NCI-H345 (cell line): ENCODE measurements at places on chromosomes 2 and 18.

DNA sequence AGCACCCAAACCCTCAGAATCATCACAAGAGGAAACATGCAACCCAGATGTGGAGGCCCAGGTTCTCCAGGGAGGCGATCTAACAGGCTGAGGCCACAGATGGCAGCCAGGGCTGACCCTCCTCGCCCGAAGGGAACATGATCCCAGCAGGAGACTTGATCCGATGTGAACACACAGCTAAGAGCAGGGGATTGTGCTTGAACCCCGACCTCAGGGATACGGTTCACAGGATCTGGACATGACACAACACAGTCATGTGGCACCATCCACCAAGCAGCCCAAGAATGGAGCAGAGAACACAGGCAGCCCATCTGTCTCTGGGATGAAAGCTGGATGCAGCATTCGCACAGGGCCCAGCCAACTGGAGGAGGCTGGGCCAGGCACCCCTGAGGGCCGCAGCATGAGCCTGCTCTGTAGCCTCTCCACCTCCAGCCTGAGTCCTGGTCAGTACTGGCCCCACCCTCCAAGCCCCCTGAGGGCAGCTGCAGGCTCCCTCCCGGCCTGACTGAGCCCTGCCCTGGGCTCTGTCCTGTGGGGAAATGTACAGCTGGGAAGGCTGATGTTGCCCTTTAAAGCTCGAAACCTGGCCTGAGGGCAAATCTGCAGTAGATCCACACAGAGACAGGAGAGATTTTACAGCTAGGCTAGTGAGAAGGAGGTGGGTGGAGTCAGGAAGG lies 39.0 kb downstream of the AQP12A start:
- no peak for DNase-seq

DNA sequence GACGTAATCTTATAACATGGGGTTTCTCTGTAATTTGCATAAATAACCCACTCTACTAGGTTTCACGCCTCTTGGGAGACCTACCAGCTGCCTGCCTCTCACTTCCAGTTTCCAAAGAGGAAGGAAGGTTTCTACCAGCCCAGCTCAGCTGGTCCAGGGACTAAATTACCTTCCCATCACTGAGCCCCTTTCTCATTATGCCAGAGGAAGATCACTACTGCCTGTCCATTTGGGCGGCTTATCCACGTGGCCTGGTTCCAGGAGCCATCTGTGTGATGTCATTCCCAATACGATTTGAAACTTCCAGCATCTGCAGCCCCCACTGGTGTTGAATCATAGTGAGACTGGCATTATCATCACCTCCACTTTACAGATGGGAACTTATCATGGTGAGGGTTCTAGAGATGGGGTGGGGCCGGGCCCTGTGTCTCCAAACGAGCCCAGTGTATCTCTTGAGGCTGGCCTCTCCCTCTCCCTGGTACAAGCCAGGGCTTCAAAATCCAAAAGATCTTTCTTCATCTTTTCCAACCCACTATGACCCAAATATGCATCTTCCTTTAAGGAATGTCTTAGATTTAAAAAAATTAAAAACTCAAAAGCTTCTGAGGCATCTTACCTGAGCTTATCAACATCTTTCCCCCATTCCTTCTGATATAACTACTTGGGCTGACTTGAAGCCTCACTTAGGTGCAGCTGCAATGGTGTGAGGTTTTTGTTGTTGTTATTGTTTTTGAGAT lies 140.8 kb downstream of the DDX1 start:
- DNase-seq: no peak

GRCh38 chr2:138757384-138757783 lies 22.8 kb downstream of the NXPH2 start:
- no peak for DNase-seq

DNA sequence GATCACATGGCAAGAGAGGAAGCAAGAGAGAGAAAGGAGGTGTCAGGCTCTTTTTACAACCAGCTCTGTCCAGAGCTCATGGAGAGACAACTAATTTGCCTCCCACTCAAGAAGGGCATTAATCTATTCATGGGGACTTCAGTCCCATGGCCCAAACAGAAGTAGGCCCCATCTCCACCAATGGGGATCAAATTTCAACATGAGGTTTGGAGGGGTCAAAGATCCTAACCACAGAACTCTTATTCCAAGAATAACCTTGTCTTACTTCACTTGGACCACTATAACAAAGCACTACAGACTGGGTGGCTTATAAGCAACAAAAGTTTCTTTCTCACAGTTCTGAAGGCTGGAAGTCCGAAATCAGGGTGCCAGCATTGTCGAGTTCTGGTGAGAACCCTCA lies 31.8 kb downstream of the GRB14 start:
- no peak for DNase-seq

DNA sequence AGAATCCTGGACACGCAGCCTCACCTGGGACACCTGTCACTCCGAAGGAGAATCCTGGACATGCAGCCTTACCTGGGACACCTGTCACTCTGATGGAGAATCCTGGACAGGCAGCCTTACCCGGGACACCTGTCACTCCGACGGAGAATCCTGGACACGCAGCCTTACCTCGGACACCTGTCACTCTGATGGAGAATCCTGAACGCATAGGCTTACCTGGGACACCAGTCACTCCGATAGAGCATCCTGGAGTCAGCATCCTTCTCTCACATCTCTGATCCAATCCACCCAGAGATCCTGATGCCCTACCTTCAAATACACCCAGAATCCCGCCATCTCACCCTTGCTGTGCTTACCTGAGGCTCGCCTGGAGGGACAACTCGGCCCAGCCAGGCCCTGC lies 154.9 kb downstream of the NDUFA10 start:
- no peak for DNase-seq

GRCh38 chr2:221635949-221636348 lies 63.8 kb upstream of the EPHA4 start:
- DNase-seq: no peak

GRCh38 chr2:239378918-239379640 lies 21.7 kb downstream of the HDAC4 start:
- no peak for DNase-seq

- no peak for DNase-seq
These were observed 11.9 kb upstream of the NMUR1 start for GRCh38 chr2:231542136-231542535.

DNA sequence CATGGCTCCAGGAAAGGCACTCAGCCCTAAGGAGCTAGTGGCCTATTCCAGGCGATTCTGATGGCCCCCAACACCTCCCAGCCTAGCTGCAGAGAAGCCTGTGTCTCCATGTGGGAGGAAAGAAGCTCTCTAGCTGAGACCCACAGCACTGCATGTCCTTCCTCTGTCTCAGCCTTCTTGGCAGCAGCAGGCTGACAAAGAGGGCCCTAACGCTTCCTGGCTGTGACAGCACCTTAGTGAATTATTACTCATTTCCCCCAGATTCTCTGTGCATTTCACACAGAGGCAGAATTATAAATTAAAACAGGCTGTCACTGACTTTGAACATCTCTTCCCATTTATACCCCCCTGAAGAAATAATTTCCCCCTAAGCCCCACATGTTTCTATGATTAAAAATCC lies 206.8 kb downstream of the CLIP4 start:
- no peak for DNase-seq

GRCh38 chr2:41920812-41921211 lies 127.0 kb upstream of the PKDCC start:
- DNase-seq: no peak

GRCh38 chr2:172048508-172049503 lies 36.5 kb upstream of the DLX1 start:
- no peak for DNase-seq

- no peak for DNase-seq
These were observed 295.3 kb upstream of the COL3A1 start for GRCh38 chr2:188678882-188679281.

GRCh38 chr2:32865399-32866068 lies 81.2 kb upstream of the LTBP1 start:
- DNase-seq: no peak

DNA sequence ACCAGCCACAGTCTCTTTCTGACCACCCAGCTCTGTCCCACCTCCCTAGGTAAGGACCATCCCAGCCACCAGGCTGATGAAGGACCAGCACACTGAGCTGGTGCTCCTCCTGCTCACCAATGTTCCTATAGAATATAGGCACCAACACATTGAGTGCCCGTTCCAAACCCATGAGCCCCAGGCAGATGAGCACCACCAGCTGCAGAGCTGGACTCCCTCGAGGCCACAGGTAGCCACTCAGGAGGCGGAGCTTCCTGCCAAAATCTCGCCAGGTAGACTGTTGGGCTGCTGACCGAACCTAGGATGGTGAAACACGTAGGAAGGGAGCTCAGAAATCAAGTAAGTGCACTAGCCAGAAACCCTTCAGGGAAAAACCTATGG lies 2.2 kb downstream of the ABCB6 start:
- DNase-seq: no peak

DNA sequence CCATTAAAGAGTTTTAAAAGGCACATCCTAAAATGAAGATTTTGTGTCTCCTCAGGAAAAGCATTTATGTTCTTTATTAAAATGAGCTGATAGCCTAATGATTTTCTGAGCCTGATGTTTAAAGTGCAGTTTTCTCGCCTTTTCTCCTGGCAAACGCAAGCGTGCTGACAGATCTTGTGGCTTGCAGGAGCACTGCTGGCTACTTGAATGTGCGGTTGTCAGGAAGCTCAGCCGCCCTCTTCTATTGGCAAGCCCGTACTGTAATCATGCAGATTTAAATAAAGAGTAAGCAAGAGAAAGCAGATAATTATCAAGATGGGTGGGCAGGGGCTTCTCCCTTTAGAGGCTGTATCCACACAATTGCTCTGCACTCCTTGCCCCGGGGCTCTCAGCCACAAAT lies 139.5 kb upstream of the SPHKAP start:
- DNase-seq: no peak

GRCh38 chr2:222669353-222669752 lies 2.1 kb upstream of the MOGAT1 start:
- no peak for DNase-seq

DNA sequence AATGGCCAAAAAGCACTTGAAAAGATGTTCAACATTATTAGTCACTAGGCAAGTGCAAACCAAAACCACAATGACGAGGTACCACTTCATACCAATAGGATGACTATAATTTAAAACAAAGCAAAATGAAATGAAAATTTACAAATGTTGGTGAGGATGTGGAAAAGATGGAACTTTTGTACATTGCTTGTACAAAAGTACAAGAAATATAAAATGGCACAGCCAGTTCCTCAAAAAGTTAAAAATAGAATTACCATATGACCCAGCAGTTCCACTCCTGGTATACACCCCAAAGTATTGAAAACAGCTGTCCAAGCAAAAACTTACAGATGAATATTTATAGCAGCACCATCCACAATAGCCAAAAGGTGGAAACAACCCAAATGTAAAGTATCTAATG lies 107.8 kb upstream of the XPO1 start:
- no peak for DNase-seq

DNA sequence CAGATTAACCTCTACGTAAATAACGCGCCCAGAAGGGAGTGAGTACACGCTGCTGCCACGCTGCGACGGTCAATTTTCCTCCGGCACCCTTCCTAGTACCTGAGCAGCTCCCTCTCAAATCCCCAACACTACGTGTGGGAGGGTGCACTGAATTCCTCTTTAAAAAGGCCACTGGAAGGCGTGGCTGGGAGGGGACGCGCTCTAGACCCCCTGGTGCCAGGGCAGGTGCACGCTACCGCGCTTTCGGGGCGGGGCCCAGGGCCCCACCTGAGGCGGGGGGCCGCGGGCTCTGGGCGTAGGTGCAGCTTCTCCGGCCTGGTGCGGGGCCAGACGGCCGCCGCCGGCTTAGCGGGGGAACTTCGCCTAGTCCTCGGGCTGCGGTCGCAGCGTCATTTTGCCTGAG lies 668 bp upstream of the ANKRD12 start:
- DNase-seq: peak; percentile 95

DNA sequence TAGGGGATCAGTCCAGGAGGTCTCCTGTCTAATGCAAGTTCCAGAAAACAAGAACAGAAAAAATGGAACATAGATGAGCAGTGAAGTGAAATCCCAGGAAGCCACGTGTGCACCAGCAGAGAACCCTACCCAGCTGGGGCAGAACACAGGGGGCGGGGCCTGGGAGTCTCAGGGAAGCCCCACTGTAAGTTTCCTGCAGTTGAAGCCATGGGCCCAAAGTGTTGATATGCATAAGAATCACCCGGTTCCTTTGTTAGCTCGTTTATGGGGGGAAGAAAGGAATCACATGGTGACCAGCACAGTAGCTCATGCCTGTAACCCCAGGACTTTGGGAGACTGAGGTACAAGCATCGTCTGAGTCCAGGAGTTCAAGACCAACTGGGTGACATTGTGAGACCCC lies 131.3 kb downstream of the INO80D start:
- no peak for DNase-seq

DNA sequence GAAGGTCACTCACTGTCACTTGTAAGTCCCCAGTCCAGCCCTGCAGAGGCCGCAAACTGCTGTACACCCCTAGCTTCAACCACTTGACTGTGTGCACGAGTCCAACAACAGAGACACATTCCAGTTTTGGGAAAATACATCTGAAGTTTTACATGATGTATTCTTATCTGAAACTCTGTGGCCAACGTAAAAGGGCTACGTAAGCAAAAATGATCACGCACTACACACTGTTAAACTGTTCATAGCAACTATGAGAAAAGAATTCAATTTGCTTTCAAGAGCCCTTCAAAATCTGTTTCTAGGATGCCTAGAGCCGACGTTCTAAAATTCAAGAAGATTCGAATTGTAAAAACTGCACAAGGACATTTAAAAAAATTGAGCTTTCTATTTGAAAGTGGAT lies 26.0 kb downstream of the EDAR start:
- no peak for DNase-seq

GRCh38 chr2:212906620-212907019 lies 244.8 kb downstream of the IKZF2 start:
- DNase-seq: no peak

- no peak for DNase-seq
These were observed at the start of gene VIT for GRCh38 chr2:36696533-36696932. Gene VIT (plus strand): TSS chr2:36696707. CDS start chr2:36716371, 19,664 bp downstream.

DNA sequence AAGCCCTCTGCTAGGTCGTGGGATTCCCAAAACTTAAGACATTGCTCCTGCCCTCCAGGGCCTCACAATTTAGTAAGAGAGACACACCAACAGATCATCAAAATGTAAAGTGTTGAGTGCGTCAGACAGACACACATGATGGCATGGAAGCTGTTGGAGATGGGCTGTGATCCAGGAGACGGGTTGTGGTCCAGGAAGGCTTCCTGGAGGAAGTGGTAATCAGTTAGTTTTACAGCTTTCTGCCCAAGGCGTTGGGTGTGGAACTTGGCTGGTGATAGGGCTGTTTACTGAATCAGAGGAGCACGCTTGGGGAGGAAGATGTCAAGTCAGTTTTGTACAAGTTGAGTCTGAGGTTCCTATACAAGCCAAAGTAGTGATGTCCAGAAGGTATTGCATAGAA lies 24.0 kb upstream of the GLI2 start:
- DNase-seq: no peak

DNA sequence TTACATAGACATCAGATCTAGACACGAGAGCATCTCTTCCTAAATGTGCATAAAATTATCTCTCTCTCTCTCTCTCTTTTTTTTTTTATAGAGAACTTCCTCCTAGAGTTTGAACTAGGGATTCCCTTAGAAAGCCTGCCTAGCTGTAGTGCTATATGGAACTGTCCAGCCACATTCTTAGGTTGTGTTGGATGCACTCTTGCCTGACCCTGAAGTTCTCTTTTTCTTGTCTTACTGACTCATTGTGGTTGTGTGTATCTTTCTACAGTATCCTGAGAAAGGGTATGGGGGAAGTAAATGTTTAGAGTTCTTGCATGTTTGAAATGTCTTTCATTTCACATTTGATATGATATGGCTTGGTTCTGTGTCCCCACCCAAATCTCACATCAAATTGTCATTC lies 368.2 kb downstream of the CDH2 start:
- no peak for DNase-seq
